Ovary (tissue), 10 donors: ENCODE measurements at places on chromosomes 7 and 10. TPM values are rescaled to one million over a fixed set of nuclear protein-coding genes. Genes with fewer than 3 reads are reported as not detected.

- no peak for DNase-seq
These were observed 34.6 kb downstream of the VTI1A start for GRCh38 chr10:112481602-112482001.

- DNase-seq = peak; percentile 30
These were observed 70.9 kb downstream of the CTBP2 start for GRCh38 chr10:125089469-125089868.

GRCh38 chr10:84531396-84531795 lies 203.0 kb downstream of the CCSER2 start:
- DNase-seq = no peak

Gene SLC25A13
- 32.6 TPM for total RNA-seq

GRCh38 chr7:23438171-23438570 lies 32.1 kb downstream of the IGF2BP3 start:
- no peak for DNase-seq

Gene CYP26C1
- total RNA-seq = 0.08 TPM

DNA sequence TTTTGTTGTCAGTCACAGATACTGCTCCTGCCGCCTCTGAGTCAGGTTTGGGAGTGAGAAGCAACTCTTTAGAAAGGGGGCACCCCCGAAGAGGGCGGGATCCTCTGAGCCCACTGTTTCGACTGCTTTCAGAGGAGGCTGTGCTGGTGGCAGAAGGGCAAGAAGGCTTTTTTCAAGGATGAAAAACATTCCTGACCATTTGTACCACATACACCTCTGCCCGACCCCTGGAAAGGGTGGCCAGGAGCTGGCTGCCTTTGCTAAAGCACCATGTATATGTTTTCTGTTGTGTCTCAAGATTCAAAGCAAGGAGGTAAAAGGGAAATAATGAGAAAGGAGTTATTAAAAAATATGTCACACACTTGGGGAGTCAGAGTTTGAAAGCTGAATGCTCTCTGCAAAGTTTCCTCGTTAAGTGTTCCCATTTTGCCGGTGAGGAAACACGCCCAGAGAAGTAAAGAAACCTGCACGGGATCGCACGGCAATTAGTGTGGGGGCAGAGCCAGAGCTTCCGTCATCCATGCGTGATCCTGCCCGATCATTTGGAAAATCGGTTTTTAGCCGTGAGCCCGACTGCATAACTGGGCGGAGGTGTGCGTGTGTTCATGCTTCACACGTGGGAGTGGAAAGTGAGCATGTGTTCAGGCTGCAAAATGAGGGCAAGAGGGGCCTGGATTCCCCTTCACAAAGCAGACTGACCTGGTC lies 163.2 kb downstream of the ADAM12 start:
- no peak for DNase-seq

DNA sequence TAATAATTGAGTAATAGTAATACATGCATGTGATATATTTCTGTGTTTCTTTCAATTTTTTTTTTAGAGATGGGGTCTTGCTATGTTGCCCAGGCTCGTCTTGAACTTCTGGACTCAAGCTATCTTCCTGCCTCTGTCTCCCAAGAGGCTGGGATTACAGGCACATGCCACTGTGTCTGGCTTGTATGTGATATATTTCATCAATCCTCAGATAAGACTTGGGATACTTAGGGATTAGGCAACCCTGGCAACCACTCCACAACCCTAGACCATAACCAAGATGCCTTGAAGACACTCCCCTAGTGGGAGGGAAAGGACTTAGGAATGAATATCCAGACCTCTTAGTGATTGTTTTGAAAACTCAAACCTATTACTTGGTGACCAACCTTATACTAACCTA lies 154.8 kb downstream of the CCDC3 start:
- no peak for DNase-seq

Gene WDR91
- total RNA-seq = 55.0 TPM

- DNase-seq = no peak
These were observed 34.4 kb downstream of the POLR1F start for GRCh38 chr7:19674266-19674960.

DNA sequence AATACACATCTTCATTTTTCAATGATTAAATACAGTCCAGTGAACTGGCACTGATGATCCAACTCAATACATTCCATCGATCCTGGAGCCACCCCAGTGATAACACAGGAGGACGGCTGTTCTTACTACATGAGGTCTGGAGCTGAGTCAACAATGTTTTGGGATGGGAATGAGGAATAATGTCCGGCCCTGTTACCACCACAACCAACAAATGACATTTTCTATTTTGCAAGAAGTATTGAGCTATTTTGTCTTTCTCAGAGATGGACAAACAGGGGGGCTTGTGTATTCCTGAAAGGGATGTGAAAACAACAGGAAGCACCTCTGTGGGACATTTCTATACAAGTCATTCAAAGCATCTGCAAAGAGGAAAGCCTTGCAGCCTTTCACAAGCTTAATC lies 249.2 kb downstream of the PARD3 start:
- DNase-seq = no peak

DNA sequence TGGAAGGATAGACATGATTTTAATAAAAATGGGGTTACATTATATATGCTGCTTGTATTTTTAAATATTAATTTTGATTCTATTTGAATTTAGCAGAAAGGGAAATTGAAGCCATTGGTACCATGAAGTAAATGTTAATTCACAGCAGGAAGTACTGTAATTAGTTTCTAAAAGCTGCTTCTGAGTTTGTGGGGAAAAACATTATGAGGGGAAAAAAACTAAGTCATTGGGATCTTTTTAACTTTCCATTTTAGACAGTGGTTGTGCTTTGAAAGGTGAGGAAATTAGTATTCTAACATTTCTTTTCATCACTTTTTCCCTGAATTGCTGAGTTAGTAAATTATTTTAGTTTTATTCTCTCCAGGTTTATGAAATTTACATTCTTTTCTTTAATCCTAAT lies 41.0 kb downstream of the LCOR start:
- no peak for DNase-seq

GRCh38 chr10:122152544-122152943 lies 118.6 kb upstream of the BTBD16 start:
- DNase-seq = no peak

DNA sequence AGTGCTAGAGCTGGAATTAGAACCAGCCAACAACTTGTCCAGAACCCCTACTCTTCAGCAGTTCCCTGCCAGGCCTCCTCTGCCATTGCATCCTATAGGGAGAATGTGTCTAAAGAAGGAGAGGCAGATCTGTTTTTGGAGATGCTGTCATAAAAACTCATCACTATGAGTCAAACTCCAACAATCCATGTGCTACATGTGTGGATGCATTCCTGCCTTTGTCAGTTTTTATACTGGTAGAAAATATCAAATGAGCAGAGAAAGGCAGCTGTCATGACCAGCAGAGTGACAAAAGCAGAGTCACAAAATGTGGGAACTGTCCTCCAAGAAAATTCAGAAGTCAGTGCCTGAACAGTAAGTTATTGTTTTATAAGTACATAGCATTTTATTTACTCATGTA lies 93.0 kb downstream of the ABLIM1 start:
- DNase-seq = no peak

DNA sequence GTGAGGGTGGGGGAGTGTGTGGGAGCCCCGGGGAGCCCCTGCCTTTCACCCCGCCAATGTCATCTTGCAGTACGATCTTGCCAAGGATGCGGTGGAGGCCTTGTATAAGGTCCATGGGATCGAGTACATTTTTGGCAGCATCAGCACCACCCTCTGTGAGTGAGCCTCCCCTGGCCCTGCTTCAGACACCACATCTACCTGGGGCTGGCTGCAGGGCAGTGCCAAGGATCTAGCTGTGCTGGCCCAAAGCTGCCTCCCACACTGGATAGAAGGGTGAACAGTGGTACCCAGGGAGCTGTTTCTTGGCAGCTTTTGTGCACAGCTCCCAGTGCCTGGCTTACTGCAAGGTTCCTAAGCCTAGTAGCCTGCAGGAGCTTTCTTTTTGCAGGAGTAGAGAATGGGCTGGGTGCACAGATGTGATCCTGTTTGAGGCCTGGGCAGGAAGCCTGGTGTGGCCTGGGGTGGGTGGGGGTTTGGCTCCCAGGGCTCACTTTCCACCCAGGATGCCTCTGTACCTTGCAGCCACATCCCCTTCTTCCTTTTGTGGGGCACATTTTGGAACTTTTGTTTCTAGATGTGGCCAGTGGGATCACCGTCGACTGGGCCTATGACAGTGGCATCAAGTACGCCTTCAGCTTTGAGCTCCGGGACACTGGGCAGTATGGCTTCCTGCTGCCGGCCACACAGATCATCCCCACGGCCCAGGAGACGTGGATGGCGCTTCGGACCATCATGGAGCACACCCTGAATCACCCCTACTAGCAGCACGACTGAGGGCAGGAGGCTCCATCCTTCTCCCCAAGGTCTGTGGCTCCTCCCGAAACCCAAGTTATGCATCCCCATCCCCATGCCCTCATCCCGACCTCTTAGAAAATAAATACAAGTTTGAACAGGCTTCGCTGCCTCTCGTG lies 12.2 kb upstream of the CPA1 start:
- no peak for DNase-seq

GRCh38 chr7:74212661-74213060 lies 2.9 kb downstream of the LAT2 start:
- no peak for DNase-seq

Gene NRG3
- not detected for total RNA-seq

GRCh38 chr7:115078386-115078785 lies 156.5 kb downstream of the MDFIC start:
- no peak for DNase-seq

- DNase-seq = peak; percentile 3
These were observed 5.1 kb upstream of the PCGF6 start for GRCh38 chr10:103355906-103356599.

- no peak for DNase-seq
These were observed 83.9 kb downstream of the OSBPL3 start for GRCh38 chr7:24896031-24896501.

Gene OR2A12
- not detected for total RNA-seq

Gene GHITM
- total RNA-seq = 100 TPM

GRCh38 chr10:75617485-75618155 lies 186.2 kb downstream of the LRMDA start:
- no peak for DNase-seq

Gene UPK3B
- total RNA-seq = 1.7 TPM

GRCh38 chr7:92723205-92723604 lies 113.2 kb downstream of the CDK6 start:
- no peak for DNase-seq

DNA sequence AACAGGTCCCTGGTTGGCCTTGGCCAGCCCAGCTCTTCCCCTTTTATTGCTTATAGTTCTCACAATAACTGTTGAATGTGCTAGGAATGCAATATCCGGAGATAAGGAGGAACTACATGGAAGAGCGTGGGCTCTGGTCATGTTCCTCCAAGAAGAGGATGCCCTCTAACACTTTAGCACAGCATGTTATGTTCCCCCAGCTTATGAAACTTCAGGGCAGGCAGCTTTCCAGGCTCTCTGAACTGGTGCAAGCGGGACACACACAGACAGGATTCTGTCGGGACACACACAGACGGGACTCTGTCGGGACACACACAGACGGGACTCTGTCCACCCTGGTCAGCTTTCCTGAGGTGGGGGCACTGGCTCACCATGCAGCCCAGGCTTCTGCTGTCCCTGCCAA lies 141.6 kb downstream of the PKD1L1 start:
- DNase-seq = peak; percentile 60

DNA sequence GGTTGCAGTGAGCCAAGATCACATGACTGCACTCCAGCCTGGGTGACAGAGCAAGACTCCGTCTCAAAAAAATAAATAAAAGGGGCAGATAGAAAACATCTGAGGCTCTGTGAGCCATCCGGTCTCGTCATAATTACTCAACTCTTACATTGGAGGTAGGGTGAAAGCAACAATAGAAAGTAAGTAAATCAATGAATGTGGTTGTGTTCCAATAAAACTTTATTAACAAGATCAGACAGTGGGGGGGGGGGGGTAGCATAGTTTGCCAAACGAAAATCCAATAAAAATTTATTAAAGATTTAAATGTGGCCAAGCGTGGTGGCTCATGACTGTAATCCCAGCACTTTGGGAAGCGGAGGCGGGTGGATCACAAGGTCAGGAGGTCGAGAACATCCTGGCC lies 2.8 kb upstream of the ZFAND4 start:
- no peak for DNase-seq

DNA sequence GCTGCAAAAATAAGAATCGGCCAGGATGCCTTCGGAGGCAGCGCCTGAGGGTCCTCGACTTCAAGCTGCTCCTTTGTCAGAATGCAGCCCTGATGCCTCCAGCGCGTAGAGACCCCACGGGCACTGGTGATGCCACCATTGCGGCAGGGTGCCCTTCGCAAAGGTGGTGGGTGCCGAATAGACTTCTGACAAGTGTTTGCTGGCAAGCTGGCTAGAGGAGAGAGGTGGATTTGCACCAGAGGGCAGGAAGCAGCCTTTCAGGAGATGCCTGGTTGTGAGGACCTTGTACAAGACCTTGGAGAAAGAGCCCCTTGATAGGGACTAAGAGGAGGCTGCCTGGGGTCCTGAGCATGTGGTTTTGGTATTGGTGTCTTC lies 103.2 kb upstream of the PPIF start:
- no peak for DNase-seq

Gene UBE2D1
- total RNA-seq = 11.6 TPM

DNA sequence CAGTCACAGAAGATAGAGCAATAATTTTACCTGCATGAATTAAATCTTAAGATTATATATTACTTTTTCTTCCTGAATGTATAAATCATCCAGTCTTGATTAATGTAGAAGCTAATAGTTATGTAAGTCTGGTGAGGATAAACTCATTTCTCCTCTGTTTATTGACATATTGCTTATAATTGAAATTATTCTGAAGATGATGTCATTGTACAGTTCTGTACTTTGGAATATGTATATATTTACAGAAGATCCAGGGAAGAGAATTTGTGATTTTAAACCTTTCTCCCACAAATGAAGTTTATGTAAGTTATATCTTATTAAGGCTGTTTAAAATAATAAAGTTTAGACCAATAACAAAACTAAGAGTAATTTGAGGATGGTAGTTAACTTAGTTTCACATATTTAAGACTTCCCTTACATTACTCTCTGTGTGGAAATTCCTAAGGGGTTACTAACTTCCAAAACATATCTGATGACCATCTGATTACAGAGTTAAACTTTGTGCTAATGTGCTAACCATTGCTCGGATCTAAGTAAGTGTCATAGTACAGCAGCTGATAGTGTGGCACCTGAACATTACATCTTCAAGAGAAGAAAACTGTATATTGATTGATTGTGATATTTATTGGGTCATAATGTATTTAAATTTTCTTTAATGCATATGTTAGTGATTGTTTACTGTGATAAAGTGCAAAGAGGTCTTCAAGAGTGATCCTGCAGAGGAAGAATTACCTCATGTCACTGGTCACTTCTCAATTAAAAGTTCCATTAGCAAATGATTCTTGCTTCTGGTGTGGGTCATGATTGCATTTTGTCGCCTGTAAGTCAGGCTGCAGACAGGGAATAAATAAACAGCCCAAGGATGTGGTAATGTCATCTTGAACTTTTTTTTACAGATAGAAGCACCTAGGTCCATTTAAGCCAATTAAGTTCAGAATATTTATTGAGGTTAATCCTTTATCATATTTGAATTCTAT lies 96.9 kb downstream of the UBE3C start:
- DNase-seq = no peak

- DNase-seq = no peak
These were observed 1226.7 kb upstream of the LRRN3 start for GRCh38 chr7:109864230-109864629.

GRCh38 chr7:115094163-115094562 lies 172.3 kb downstream of the MDFIC start:
- DNase-seq = no peak

Gene GNAT3
- total RNA-seq = not detected

Gene VGF
- not detected for total RNA-seq
